ENCODE measurements at places on chromosomes 6 and 20. TPM values are rescaled to one million over a fixed set of nuclear protein-coding genes. Genes with fewer than 3 reads are reported as not detected.
A peak's percentile ranks its signal among the peaks of the same experiment; 100 is the strongest.

GRM1 gene
- 0.11 TPM for total RNA-seq

IP6K3 gene
- total RNA-seq = 0.17 TPM

EYS gene
- total RNA-seq = 0.64 TPM

NNAT gene
- 3.3 TPM for total RNA-seq

ABHD16B gene
- not detected for total RNA-seq

RIMS1 gene
- total RNA-seq = 0.56 TPM

RNF39 gene
- total RNA-seq = 1.6 TPM

PLA2G7 gene
- 2.9 TPM for total RNA-seq

RIPOR3 gene
- 1.9 TPM for total RNA-seq

RAB44 gene
- 0.30 TPM for total RNA-seq

DNA sequence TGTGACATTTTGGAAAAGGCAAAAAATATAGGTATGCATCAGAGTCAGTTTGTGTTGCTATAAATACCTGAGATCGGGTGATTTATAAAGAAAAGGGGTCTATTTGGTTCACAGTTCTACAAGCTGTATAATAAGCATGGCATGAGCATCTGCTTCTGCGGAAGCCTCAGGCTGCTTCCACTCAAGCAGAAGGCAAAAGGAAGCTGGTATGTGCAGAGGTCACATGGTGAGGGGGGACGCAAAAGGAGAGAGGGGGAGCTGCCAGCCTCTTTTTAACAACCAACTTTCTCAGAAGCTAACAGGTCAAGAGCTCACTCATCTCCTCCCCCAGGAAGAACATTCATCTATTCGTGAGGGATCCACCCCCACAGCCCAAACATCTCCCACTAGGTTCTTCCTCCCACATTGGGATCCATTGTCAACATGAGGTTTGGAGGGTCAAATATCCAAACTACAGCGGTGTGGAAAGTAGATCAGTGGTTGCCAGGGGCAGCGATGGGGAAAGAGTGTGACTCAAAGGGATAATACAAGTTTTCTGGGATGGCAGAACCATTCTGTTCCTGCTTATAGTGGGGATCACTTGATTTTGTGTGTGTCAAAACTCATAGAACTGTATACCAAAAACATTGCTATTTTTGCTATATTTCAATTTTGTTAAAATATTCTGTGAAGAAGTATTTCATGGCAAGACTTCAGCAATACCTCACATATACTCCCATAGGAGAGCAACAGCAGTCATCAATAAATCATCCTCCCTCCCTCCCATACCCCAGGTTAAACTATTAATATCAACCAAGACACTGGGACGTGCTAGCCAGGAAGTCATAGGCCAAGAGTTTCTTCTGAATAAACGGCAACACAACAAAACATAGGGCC, 9.9 kb upstream of the FAM50B start:
- no peak for DNase-seq

GRCh38 chr6:18293076-18293904, 29.0 kb upstream of the DEK start:
- DNase-seq = peak; percentile 47

- DNase-seq = no peak
These were observed 50.5 kb upstream of the ECI2 start for GRCh38 chr6:4185846-4186245.

- no peak for DNase-seq
These were observed 69.9 kb upstream of the DOK5 start for GRCh38 chr20:54405540-54405939.

DNA sequence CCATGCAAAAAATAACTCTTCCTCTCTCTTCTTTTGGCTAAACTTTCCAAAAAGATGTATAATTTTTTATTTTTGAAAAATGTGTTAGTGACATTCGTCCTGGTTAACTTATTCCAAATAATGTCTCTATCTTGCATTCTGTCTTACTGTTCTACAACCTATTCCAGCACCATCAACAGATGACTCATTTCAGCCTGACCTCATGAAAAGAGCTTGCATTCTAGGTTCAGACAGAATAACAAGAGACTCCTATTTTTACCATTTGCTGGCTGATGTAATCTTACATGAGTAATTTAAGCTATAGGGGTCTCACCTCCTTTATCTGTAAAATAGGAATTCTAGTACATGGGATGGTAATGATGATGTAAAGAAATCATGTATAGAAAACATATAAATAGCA, 109.0 kb downstream of the FUT9 start:
- no peak for DNase-seq

- DNase-seq = no peak
These were observed 84.2 kb downstream of the FOXF2 start for GRCh38 chr6:1473598-1473997.

DNA sequence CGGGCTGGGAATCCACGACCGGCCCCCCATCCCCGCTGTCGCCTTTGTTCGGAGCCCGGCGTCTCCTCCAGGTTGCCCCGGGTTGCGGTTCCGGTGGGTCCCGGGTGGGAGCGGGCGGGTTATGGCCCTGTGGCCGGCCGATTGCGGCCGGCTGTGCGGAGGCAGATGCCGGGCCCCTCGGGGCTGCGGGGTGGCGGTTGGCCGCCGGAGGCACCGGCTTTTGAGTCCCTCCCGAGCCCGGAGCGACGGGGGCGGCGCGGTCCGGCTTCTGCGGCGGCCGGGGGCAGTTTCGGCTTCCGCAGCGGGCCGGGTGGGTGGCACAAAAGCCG, 431 bp downstream of the LOC128125822 start:
- DNase-seq = no peak

GRCh38 chr6:169926617-169927417, 175.4 kb downstream of the ERMARD start:
- no peak for DNase-seq

DNA sequence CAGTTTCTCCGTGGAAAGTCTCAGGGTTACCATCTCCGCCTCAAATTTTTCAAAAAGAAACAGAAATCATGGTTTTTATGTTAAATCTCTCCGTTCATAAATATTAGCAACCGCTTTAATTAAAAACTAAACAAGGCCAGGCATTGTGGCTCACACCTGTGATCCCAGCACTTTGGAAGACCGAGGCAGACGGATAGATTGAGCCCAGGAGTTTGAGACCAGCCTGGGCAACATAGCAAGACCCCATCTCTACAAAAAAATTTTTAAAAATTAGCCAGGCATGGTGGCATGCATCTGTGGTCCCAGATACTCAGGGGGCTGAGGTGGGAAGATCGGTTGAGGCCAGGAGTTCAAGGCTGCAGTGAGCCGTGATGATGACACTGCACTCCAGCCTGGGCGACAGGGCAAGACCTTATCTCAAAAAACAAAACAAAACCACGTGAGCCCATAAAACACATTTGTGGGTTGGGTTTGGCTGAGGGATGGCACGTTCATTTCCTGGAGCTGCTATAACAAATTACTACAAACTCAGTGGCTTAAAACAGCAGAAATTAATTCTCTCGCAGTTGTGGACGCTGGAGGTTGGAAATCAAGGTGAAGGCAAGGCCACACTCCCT, 223.2 kb downstream of the ZNF217 start:
- DNase-seq = peak; percentile 25

- DNase-seq = peak; percentile 19
These were observed 1.7 kb upstream of the CNKSR3 start for GRCh38 chr6:154512201-154512600.

- no peak for DNase-seq
These were observed 63.2 kb upstream of the BEND6 start for GRCh38 chr6:56891754-56892153.

DNA sequence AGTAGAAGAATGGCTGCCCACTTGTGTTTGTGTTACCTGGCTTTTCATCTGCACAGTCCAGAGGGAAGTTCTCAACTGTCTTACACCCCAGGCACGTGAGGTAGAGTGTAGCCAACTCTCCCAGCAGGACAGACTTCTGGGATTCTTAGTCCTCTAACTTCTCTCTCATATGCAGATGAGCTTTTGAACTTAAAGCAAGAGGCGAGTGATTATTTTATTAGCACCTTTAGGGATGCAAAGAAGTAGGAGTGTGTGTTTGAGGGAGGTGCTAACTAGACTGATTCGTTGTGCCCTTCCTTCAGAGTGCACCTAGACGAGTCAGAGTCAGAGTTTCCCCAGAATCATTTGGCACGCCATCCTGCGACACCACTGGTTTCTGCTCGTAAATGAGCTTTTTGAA, 10.8 kb downstream of the CDYL start:
- DNase-seq = no peak

GRCh38 chr6:135088818-135089809, 34.5 kb upstream of the HBS1L start:
- DNase-seq = no peak

DNA sequence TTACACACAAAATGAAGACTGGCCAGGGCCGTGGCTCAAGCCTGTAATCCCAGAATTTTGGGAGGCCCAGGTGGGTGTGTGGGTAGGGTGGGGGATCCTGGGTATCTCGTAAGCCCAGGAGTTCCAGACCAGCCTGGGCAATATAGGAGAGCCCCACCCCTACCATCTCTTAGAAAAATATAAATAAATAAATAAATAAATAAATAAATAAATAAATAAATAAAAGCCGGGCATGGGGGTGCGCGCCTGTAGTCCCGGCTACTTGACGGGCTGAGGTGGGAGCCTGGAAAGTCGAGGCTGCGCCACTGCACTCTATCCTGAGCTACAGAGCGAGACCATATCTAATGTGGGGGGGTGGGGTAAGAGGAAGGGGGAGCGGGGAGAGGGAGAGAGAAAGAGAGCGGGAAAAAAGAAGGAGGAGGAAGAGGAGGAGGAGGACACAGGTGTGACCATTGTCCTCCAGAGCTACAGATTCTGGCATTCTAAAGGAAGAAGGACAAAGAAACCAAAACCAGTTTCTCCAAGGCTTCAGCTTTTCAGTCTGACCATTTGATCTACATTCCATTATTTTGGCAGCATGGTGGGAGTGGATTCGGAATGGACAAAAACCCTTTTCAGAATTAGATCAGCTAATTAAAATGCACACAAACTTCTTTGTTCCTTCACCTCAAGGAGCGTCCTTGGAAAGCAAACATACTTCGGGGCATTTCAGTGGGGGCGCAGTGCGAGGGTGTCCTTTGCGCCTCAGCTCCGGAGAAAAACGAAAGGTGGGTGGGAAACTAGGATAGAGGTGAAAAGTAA, 577 bp upstream of the C6orf141 start:
- no peak for DNase-seq

DNA sequence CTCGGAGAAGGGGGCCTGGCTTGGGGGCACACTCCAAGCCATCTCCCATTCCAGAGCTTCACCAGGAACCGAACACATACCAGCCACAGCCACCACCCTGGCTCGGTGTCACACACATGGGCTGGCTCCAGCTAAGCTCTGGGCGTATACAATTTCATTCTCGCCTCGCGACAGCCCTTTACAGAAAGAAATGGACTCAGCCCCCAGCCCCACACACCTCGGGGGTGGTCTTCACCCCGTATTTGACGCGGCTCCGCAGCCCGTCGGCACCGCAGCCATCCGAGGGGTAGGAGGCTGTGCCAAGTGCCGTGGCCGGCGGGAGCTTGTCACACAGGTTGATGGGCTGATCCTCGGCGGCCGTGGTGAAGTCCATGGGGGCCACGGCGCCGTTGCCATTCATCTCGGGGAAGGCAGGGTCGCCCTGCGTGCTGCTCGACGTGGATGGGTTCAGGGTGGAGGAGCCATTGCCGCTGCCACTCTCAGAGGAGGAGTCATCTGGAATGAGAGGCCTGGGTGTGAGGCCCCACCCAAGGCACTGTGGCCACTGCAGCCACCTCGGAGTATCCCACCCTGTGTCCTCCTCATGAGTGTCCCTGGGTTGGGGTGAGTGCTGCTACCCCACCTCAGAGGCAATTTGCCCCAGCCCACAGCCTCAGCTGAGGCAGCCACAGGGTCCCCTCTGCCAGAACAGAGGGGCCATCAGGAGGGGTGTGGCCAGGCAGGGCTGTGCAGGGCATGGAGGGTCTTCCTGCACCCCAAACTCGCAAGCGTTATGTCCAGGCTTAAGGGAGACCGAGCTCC, 98.0 kb downstream of the ASXL1 start:
- DNase-seq = no peak

- DNase-seq = no peak
These were observed 30.5 kb upstream of the SMIM8 start for GRCh38 chr6:87291883-87292282.

DNA sequence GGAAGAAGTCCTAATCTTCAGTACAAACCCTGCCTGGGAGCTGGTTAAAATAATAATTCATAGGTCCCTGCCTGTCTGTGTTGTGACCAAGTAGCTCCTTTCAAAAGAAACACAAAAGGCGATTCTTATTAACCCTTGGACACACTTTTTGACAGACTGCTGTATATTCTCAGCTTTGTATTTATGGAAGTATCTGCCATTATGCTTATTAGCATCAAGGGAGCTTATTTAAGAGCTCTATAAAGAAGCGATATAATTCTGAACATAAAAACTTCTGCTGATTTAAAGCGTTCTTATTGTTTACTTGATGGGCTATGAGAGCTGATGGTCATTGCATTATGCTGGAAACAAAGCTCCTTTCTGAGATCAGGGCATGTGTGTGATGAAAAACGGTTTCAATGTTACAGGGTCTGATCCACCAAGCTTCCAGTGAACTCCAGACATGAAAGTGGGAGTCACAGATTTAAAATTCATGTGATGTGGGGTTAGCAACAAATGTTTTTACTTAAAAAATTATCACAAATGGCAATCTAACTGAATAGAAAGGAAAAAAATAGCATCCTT, 181.8 kb upstream of the PDE10A start:
- DNase-seq = no peak

DNA sequence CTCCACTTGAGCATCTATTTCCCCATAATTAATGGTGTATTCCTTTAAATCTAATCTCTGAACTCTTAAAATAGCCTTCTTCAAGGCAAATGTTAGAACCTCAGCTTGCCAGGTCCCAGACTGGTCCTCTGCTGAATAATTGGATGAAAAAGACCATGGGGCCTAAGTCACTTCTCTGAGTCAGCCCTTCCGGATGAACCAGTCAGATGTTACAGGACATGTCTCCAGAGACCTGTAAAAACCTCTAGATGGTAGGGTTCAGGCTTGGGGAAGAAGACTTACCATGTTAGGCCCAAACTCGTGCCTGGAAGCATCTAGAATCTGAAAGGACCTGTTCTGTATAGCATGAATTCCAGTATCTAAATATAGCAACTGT, 97.3 kb downstream of the CDKAL1 start:
- DNase-seq = no peak

DNA sequence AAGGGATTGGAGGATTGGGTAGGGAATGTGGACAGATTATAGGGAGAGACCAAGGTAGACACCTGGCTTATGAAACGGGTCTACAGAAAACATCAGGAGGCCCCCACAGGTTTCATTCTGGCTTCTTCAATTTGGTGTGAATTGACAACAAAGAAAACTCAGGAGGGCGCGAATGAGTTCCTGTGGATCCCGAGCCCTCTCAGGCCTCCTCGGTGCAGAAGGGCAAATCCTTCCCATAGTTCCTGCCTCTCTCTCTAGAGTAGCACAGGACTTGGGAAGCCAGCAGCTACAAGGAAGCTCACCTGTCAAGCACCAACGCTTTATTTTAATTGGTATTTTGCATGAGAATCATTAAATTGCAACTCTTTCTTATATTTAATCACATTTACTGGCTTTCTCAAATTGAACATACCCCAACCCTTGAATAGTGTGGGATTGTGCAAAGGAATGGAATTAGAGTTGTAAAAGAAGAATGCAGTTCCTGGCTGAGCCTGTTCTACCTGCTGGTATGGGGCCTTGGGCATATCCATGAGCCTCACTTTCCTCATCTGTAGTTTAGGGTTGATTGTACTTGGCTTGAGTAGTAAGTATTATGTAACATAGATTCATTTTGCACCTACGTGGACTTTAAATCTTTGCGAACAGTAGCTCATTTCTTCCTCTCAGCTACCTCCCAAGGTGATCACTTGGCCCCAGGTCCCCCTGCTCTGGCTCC, 56.4 kb upstream of the PHACTR2 start:
- no peak for DNase-seq

GRCh38 chr6:27834384-27834783, 77.8 kb downstream of the OR2B2 start:
- DNase-seq = no peak

GRCh38 chr6:143410859-143411270, 39.6 kb downstream of the ADAT2 start:
- no peak for DNase-seq
